ENCODE measurements at places on chromosomes 2 and 18. TPM values are rescaled to one million over a fixed set of nuclear protein-coding genes. Genes with fewer than 3 reads are reported as not detected.

Gene RNF152
- total RNA-seq = 18.0 TPM

Gene ACVR1C
- not detected for total RNA-seq

Gene UPP2
- total RNA-seq = not detected

Gene CYP26B1
- total RNA-seq = not detected

Gene SERPINB13
- total RNA-seq = not detected

Gene MAP3K19
- total RNA-seq = not detected

Gene TMEM247
- total RNA-seq = not detected

Gene STPG4
- not detected for total RNA-seq

Gene GPBAR1
- not detected for total RNA-seq

Data from SJSA1 (cell line).